RPMI7951 (cell line): ENCODE measurements at places on chromosomes 7 and 10.

GRCh38 chr7:5708271-5708670 is 73.2 kb downstream of the RNF216 start:
- DNase-seq = no peak

GRCh38 chr7:95867309-95867708 is 95.0 kb downstream of the DYNC1I1 start:
- no peak for DNase-seq

GRCh38 chr7:32116436-32116835 is 46.2 kb upstream of the PDE1C start:
- no peak for DNase-seq

- DNase-seq = no peak
Measured at GRCh38 chr10:133187906-133188681, 28.1 kb downstream of the KNDC1 start.

GRCh38 chr7:129136887-129137642 is 7.4 kb upstream of the TSPAN33 start:
- no peak for DNase-seq

GRCh38 chr10:60446070-60446833 is 56.6 kb upstream of the ANK3 start:
- no peak for DNase-seq

- DNase-seq = no peak
Measured at GRCh38 chr7:42702647-42703046, 209.2 kb downstream of the C7orf25 start.

DNA sequence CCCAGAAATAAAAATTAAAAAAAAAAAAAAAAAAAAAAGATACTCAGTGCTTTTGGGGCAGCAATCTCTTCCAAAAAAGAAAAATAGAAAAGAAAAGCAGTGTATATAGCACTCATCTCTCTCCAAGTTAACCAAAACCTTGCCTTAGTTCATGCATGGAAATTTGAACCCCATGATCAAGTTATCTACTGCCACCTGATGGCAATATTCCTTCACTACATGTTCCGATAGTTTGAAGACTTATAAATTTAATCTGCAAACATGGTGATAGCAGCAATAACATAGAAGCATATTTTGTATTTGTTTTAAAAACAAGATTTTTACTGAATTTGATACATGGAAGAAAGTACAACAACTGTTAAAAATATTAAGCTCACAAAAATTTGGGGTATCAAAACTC is 48.6 kb upstream of the SLIT1 start:
- peak; percentile 18 for DNase-seq

GRCh38 chr10:97843281-97843671 is 6.4 kb upstream of the GOLGA7B start:
- peak; percentile 99 for DNase-seq

GRCh38 chr7:157996359-157997079 is 591.1 kb downstream of the PTPRN2 start:
- DNase-seq = no peak

DNA sequence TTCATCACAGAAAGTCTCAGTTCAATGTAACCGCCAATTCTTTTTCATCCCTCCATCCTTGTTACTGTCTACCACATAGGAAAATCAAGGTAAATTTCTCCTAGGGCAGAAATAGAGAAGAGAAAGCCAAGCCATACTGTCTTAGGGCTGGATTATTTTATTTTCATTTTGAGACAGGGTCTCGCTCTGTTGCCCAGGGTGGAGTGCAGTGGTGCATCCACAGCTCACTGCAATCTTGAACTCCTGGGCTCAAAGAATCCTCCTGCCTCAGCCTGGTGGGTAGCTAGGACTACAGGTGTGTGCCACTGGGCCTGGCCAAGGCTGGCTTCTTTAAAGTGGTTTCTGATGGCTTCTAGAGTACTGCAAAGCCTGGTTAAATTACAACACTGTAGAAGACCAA is 181.7 kb downstream of the SRPK2 start:
- no peak for DNase-seq

- no peak for DNase-seq
Measured at GRCh38 chr7:91342346-91342745, 78.1 kb downstream of the FZD1 start.

GRCh38 chr7:158126661-158127060 is 461.0 kb downstream of the PTPRN2 start:
- DNase-seq = no peak

- no peak for DNase-seq
Measured at GRCh38 chr7:139940866-139941265, 111.8 kb downstream of the TBXAS1 start.

DNA sequence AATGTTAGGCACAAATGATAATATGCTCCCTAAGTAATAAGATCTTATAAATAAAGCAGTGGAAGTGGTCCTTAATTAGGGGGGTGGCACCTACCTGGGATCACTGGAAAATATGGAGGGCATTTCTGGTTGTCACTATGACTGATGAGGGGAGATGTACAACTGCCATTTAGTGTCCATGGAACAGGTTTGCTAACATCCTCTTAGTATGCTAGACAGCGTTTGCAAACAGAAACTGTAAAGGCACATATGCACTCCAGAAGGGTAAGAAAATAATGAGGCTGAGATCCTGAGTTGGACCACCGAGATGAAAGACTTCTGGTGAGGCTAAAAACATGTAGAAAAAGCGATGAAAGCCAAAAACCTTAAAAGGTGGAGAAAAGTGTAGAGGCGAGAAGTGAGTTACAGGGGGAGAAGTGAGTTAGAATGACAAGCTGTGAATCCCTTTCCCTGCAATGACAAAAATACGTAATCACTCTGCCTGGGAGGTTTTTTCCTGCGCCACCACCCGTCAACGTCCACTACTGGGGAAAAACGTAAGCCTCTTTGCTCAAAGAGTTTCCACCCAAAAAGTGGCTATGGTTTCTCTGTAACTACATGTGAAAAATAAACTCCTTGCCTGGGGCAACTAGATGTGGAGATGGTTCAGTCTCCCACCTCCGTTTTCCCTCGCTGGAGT is 767 bp downstream of the KRIT1 start:
- no peak for DNase-seq

GRCh38 chr10:76784076-76784475 is 853.5 kb downstream of the KCNMA1 start:
- no peak for DNase-seq

DNA sequence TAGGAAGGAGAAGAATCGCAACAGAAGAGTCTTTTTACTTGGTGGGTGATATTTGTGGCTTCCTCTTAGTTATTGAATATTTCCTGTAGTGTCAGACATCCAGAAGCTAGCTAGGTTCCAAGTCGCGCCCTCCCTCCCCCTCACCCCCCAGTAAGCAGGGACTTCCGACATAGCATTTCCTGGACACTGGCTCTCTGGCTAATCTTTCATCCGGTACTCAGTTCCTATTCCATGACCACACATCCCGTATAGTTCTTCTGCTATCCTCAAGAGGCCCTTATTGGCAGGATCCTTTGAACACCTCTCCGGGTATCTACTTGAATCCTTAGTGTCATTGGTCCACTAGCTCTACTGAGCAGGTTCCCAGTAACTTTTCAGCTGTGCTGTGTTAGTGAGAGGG is 167.8 kb downstream of the HDAC9 start:
- DNase-seq = no peak

GRCh38 chr7:37016064-37016878 is 292.0 kb upstream of the AOAH start:
- DNase-seq = no peak

DNA sequence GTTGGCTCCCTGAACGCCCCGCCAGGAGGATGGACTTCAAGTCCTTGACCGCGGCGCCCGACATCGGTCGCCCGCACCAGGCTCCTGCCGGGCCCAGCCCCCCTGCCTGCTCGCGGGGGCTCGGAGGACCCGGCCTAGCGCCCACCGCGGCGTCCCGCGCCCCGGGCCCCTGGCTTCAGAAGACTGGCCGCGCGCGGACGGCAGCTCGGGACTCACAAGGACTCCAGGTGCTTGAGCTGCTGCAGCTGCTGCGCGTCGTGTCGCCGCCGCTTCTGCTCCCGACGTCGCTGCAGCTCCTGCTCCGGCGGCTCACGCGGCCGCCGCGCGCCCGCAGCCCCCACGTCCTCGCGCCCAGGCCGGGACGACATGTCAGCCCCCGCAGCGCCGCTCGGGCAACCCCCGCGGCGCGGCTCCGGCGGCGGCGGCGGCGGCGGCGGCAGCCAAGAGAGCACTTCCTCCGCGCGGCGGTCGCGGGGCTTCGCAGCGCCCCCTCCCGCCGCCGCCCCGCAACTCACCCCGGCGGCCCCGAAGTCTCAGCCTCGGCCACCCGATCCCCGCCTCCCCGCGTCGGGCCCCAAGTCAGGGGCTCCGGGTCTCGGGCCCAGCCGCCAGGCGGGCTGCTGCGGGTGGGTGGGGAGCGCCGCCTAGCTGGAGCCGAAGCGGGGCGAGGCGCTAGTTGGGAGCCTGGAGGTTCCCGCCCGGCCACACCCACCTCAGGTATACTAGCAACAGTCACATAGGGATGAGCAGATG is at the start of gene RP9:
Gene RP9, minus strand, starts transcription at position 400 of the 753 bp plus-strand sequence. Its CDS starts 32 bp downstream, at position 368.
- DNase-seq = peak; percentile 73
